Peyer's patch (tissue), 4 donors: ENCODE measurements at places on chromosomes 16 and 17.

DNA sequence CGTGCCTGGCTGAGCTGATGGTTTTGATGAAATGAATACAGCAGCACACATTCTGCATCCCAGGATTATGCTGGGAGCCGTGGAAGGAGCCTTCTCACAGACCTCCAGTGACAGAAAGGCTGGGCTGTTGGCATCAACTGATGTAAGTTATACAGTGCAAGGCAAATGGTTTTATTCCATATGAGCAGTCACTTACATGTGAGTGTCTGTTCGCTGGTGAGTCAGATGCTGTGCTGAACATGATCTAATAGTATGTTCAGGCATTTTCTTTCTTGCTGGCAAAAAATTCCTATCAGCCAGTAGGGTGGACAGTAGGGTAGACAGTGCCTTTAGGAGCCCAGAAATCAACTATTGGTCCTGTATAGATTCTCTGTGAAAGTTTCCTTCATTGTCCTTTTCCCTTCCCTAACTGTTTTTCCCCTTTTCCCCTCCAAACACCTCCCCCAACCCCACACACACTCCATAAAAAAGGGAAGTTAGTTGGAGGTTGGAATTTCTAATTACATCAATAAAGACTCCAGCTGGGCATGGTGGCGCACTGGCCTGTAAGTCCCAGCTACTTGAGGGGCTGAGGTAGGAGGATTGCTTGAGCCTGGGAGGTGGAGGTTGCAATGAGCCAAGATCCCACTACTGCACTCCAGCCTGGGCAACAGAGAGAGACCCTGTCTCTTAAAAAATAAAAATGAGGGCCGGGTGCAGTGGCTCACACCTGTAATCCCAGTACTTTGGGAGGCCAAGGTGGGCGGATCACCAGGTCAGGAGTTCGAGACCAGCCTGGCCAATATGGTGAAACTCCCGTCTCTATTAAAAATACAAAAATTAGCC lies 36.2 kb downstream of the LDHD start:
- no peaks in the 10 kb centered on the region for H3K4me1 ChIP-seq
- H3K4me3 ChIP-seq = no peak overlapping the region
- H3K36me3 ChIP-seq = no peaks in the 10 kb centered on the region

- DNase-seq = no peak
- no peaks in the 10 kb centered on the region for H3K27me3 ChIP-seq
- H3K4me1 ChIP-seq = peaks cover 36% of the 10 kb centered on the region
- H3K4me3 ChIP-seq = no peak overlapping the region
- H3K27ac ChIP-seq = no peak overlapping the region
These were observed 1.2 kb downstream of the CYB5D1 start for GRCh38 chr17:7859028-7859427.

- no peak overlapping the region for H3K4me3 ChIP-seq
- H3K27me3 ChIP-seq = no peaks in the 10 kb centered on the region
- no peaks in the 10 kb centered on the region for H3K36me3 ChIP-seq
- no peaks in the 10 kb centered on the region for H3K4me1 ChIP-seq
- DNase-seq = no peak
- H3K27ac ChIP-seq = no peak overlapping the region
These were observed 91.8 kb downstream of the ASIC2 start for GRCh38 chr17:33201283-33201682.

GRCh38 chr17:8837563-8838075 lies 29.9 kb downstream of the PIK3R6 start:
- peak; percentile 33 for DNase-seq
- no peaks in the 10 kb centered on the region for H3K27me3 ChIP-seq
- H3K4me3 ChIP-seq = no peak overlapping the region
- no peaks in the 10 kb centered on the region for H3K4me1 ChIP-seq
- H3K27ac ChIP-seq = no peak overlapping the region

DNA sequence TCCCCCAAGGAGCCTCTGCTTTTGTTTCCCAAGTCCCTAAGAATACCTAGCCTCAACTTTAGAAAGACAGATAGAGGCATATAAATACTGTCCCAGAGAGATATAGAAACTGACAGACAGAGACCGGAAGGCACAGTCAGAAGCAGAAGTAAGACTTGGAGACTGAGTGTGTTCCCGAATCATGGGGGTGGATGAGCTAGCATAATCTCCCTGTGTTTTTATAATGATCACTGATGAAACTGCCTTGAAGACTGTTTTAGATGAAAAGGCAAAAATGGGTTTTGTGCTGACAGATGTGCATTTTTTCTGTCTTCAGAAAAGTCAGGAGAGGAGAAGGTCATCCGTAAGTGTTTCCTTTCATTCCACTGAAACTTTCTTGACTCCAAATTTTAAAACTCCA lies 8.3 kb upstream of the PSMD3 start:
- no peaks in the 10 kb centered on the region for H3K36me3 ChIP-seq
- no peak for DNase-seq
- no peaks in the 10 kb centered on the region for H3K27me3 ChIP-seq
- H3K4me3 ChIP-seq = no peak overlapping the region
- no peak overlapping the region for H3K27ac ChIP-seq
- H3K4me1 ChIP-seq = peaks cover 3% of the 10 kb centered on the region

DNA sequence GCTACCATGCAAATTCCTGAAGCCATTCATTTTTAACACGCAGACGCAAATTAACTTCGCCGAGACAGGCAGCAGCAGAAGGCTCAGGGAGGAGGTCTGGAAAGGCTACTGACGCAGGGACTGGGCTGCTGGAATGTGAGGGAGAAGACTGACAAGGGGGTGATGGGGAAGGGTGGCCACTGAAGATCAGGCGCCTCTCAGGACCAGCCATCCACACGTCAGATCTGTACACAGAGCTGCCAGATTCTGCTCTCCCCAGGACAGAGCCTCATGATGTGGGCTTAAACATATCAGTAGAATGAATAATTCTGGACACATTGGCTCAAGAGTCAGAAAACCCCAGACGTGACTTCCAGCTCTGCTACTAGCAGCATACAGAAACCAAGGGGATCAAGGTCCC lies 25.6 kb upstream of the CLEC18B start:
- H3K4me1 ChIP-seq = peaks cover 4% of the 10 kb centered on the region
- no peak overlapping the region for H3K27ac ChIP-seq
- H3K4me3 ChIP-seq = no peak overlapping the region
- H3K36me3 ChIP-seq = peaks cover 11% of the 10 kb centered on the region
- no peak for DNase-seq
- no peaks in the 10 kb centered on the region for H3K27me3 ChIP-seq

DNA sequence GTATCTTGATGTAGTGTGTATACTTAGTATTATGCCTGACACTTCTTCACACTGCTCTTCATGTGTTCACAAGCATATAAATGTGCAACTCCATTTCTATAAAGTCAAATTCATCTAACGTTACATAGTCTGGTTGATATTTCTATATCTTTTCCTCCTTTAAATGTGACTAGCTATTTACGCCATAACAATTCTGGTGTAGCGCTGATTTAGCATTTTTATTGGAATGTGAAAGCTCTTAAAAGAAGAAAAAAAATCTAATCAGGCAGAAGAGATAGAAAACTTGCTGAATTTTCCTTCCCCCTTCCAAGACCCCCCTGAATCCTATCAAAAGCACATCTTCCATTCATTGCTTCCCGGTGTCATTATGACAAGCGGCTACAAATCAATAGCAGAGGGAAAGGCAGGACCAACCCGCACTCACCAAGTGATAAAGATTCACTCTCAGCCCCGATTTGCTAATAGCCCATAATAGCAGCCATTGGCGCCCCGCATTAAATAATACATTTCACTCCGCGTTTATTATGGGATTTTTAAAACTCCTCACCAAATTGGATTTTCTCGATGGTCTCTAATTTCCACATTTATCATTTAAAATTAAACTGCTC lies 299.5 kb upstream of the PMFBP1 start:
- no peak for DNase-seq
- H3K4me3 ChIP-seq = no peak overlapping the region
- H3K27me3 ChIP-seq = no peaks in the 10 kb centered on the region
- no peak overlapping the region for H3K27ac ChIP-seq

DNA sequence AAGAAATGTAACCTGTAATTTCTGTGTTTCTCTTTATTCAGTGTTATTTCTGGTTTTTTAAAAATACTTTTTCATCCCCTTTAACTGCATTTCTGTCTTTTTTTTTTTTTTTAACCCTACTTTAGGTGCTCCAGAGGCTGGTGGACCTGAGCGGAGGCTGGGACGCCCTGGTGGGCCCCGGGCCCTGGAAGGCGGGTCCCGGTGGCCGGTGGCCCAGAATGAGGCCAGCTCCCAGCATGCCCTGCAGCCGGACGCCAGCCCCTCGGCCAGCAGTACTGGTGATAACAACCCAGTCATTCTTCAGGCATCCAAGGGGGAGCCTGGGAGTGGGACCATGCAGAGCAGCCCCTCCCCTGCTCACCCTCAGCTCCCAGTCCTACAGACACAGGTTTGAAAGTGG lies 1.5 kb downstream of the SRCAP start:
- DNase-seq = no peak
- peaks cover 51% of the 10 kb centered on the region for H3K36me3 ChIP-seq
- no peak overlapping the region for H3K27ac ChIP-seq
- no peaks in the 10 kb centered on the region for H3K4me1 ChIP-seq
- H3K27me3 ChIP-seq = no peaks in the 10 kb centered on the region
- no peak overlapping the region for H3K4me3 ChIP-seq

DNA sequence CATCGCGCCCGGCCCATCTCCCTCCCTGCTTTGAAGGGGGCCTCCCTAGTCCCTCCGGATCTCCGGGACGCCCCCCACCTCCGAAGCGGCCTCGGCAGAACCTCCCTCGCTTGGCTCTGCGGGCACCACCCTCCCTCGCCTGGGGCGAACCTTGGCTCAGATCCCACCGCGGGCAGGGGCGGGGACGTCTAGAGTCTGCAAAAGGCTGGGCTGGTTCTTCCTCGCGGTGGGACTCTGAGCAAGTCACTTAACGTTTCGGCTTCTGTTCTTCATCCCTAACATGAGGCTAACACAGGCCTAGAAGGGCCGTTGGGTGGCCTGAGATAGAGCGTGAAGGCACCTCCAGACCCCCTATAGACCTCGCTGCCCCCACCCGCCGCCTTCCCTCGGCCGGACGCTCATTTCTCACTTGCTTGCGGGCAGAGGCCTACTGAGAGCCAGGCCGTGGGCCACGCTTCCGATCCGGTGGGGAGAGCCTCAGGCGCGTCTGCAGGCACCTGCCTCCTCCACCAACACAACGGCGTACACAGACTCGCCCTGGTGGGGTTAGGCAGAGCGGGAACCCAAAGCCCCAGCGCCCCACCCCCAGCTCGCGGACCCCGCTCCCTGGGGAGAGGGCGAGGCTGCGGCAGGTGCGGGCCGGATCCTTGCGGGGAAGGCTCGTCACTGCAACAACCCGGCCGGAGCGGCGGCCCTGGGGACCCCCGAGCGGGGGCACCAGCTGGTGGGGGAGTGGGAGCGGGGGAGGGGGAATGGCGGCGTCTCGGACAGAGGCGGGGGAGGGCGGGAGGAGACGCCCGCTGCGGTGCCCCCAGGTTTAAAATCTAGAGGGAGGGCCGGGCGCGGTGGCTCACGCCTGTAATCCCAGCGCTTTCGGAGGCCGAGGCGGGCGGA lies 5.4 kb downstream of the MYO1C start:
- H3K4me3 ChIP-seq = peak overlapping the region; percentile 88
- H3K4me1 ChIP-seq = peaks cover 70% of the 10 kb centered on the region
- DNase-seq = peak; percentile 93

DNA sequence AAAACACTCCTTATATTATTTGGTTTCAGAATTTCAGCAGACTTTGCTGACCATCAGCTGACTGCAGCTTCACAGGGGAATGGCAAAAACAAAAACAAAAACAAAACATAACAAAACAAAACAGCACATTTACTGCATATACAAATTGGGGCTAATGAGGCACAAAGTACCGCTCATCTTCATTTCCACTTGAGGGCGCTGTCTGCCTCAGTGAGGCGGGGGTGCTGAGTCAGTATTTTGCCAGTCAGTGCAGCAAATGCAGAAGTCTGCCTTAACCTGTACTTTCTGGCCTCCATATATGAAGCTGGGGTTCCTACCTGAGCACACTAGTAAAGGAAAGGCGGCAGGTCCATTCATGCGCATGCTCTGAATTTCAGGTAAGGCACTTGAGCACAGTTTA lies 13.5 kb upstream of the DYNLRB2 start:
- no peaks in the 10 kb centered on the region for H3K4me1 ChIP-seq
- no peaks in the 10 kb centered on the region for H3K36me3 ChIP-seq
- no peaks in the 10 kb centered on the region for H3K27me3 ChIP-seq
- no peak overlapping the region for H3K4me3 ChIP-seq
- H3K27ac ChIP-seq = no peak overlapping the region

GRCh38 chr16:84742641-84743092 lies 42.9 kb downstream of the USP10 start:
- no peaks in the 10 kb centered on the region for H3K4me1 ChIP-seq
- no peaks in the 10 kb centered on the region for H3K27me3 ChIP-seq
- no peaks in the 10 kb centered on the region for H3K36me3 ChIP-seq
- H3K27ac ChIP-seq = no peak overlapping the region
- no peak overlapping the region for H3K4me3 ChIP-seq
- DNase-seq = no peak

DNA sequence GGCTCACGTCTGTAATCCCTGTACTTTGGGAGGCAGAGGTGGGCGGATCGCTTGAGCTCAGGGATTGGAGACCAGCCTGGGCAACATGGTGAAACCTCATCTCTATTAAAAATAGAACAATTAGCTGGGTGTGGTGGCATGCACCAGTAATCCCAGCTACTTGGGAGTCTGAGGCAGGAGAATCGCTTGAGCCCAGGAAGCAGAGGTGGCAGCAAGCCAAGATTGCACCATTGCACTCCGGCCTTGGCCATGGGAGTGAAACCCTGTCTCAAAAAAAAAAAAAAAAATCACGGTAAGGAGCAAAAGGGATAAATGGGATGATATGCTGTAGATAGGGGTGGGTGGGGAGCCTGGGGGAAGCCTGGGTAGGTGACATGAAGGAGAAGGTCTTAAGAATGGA lies 20.4 kb upstream of the TMEM98 start:
- H3K27ac ChIP-seq = no peak overlapping the region
- H3K27me3 ChIP-seq = no peaks in the 10 kb centered on the region
- H3K36me3 ChIP-seq = no peaks in the 10 kb centered on the region
- no peak overlapping the region for H3K4me3 ChIP-seq
- peak; percentile 52 for DNase-seq
- H3K4me1 ChIP-seq = peaks cover 7% of the 10 kb centered on the region

- no peak overlapping the region for H3K4me3 ChIP-seq
- H3K36me3 ChIP-seq = no peaks in the 10 kb centered on the region
- no peaks in the 10 kb centered on the region for H3K27me3 ChIP-seq
- no peaks in the 10 kb centered on the region for H3K4me1 ChIP-seq
- H3K27ac ChIP-seq = no peak overlapping the region
These were observed 13.6 kb upstream of the TMIGD1 start for GRCh38 chr17:30347488-30347887.

DNA sequence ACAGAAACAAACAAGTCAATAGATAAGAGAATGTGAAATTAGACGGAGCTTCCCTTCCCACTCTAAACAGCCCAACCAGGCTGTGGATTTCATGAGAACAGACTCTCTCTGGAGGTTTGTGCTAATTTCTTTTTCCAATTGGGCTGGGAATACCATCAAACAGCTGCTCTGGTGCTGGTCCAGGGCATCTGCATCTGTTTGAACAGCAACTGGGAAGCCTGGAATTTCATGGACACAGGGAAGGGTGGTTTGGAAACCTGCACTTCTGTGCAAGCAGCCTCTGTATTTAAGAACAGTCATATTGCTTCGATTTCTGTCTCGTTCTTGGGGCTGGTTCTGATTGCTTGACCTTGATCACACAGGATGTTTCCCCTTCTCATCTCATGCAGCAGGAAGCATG lies 88.7 kb downstream of the FOXL1 start:
- H3K27me3 ChIP-seq = no peaks in the 10 kb centered on the region
- no peak overlapping the region for H3K4me3 ChIP-seq
- H3K4me1 ChIP-seq = no peaks in the 10 kb centered on the region
- H3K36me3 ChIP-seq = no peaks in the 10 kb centered on the region
- no peak overlapping the region for H3K27ac ChIP-seq

GRCh38 chr16:30374538-30374937 lies at the start of gene MYL11:
MYL11 (plus strand) TSS chr16:30374802; CDS start chr16:30374858, 56 bp downstream.
- no peak for DNase-seq
- peaks cover 10% of the 10 kb centered on the region for H3K4me1 ChIP-seq
- H3K4me3 ChIP-seq = no peak within 1 kb of the TSS
- no peaks in the 10 kb centered on the region for H3K27me3 ChIP-seq
- no peaks in the 10 kb centered on the region for H3K36me3 ChIP-seq
- H3K27ac ChIP-seq = no peak within 1 kb of the TSS
